ENCODE measurements at places on chromosomes 13 and 19.
A peak's percentile ranks its signal among the peaks of the same experiment; 100 is the strongest.

- no peak for DNase-seq
Measured at GRCh38 chr13:107799001-107799400, 416.3 kb downstream of the LIG4 start.

DNA sequence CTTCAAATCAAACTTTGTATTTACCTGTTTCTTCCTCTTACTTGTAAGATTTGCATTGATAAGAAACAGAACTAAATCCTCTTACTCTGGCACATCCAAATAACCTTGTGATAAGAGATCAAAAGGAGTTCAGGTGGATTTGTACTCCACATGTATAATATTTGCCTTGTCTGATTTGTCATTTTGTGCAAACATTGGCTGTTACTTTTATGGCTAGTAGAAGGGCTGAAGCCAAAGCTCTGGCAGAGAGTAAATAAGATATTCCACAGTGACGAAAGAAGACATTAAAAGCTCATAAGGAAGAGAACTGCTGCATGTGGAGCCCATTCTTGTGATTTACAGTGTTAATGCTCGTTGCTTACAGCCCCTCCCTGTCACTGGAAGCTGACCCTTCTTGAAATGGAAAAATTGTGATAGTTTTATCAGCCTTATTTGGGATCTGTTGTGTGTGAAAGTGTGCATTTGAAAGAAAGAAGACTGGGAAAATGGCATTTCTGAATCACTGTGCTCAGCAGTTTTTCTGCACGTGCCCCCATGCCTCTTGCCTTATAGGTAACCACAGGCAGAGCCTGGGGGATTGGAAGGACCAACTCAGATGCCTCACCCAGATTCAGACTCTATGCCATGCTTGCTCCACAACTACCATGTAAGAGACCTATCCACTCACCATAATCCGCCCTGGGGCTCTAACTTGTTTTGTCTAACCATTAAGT lies 68.2 kb downstream of the OXGR1 start:
- DNase-seq: no peak

DNA sequence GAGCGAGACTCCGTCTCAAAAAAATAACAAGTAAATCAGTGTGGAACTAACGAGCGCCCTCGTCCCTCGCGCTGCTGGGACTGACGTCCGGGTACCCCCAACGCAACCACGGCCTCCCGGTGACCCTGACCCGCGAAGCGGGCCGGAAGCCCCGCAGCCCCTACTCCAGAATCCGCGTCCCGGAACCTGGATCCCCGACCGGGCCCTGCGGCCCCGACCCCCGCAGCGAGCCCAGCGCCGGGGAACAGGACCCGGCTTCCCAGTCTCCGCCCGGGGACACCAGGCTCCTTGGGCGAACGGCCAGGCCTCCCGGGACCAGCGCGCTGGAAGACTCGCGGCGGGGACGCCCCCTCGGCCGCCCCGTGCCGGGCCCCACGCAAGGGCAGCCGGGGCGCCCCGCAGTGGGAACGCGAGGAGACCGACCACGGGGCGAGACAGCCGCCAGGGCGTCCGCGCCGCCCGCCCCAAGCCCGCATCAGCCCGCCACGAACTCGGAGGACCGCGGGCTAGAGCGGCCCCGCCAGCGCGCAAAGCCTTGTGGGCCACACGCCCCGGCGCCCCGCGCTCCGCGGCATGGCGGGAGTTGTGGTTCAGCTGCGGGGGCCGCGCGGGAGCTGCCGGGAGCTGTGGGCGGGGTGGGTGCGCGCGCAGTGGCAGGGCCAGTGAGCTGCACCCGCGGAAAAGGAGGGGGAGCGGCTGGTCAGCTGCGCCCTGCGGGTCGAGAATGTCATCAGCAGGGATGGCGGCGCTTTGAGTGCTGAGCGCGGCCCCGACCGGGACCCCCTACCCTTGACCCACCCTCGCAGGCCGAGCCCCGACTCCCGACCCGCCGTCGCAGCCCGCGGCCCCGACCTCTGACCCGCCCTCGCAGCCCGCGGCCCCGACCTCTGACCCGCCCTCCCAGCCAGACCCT lies 7.5 kb upstream of the MADCAM1 start:
- DNase-seq: peak; percentile 96

- no peak for DNase-seq
Measured at GRCh38 chr13:44103429-44104196, 223.9 kb downstream of the LACC1 start.

- no peak for DNase-seq
Measured at GRCh38 chr19:2037651-2038255, 13.3 kb downstream of the MKNK2 start.

DNA sequence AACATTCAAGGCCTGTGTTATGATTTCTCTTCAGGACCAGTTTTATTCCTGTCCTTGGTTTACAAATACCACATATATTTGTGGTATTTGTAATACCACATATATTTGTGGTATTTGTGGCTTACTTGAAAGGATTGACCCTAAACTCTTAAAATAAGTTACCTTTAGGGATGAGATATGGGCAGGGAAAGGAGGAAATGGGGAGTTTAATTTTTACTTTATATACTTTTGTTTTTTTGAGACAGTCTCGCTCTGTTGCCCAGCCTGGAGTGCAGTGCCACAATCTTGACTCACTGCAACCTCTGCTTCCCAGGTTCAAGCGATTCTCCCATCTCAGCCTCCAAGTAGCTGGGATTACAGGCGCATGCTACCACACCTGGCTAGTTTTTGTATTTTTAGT lies 2.3 kb upstream of the TGDS start:
- no peak for DNase-seq

DNA sequence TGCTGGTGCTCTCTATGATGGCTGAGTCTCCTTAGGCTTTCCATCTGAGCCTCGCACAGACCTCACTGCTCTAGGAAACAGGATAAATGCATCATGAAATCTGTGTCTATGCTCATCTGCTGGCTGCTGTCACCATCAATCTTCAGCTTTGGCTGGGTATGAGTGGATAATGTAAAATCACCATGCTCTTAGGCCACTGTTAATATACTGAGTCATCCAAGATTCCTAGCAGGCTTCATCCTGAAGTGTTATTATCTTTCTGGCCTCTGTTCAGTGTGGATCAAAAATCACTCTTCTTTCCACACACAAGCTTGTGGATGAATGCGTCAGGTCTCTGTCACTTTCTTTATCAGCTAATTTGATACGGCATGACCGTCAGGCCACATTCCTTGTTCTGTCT lies 317.4 kb downstream of the NALCN start:
- no peak for DNase-seq

DNA sequence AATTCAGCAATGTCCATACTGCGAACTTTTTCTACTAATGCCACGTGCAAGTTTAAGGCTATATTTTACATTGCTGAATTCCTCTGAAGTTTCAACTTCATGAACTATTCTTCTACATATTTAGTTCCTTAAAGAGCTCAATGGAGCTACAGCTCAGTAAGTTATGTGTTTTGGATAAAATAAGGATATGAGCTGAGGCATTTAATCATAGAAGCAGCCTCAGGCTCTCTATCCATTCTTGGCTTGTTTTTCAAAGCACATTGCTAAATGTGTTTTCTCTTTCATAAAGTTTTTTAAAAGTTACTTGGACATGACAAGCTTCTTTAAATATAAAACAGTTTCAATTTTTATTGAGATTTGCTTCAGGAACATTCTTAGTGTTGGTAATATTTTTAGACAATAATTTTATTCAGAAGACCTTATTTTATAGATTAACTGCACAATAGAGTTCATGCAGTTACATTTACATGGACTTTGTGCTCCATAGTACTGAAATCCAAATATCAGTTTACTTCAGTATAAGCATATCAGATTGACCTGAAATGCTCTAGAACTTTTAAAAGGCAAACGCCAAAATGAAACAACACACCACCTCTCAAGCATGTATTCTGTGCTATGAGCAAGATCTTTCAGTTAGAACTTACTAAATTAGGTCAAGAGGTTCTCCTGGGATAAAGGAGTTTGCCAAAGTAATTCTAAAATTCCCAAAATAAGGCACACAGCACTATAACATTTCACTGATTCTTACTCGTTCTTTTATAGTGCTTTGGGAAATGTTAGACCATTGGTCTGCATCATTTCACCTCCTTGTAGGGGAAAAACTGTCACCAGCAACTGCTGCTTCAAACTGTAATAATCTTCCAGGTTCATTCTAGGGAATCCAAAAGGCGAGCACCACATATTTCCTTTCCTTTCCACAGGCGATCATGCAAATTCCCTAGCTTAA lies 275.5 kb downstream of the ENOX1 start:
- DNase-seq: no peak

DNA sequence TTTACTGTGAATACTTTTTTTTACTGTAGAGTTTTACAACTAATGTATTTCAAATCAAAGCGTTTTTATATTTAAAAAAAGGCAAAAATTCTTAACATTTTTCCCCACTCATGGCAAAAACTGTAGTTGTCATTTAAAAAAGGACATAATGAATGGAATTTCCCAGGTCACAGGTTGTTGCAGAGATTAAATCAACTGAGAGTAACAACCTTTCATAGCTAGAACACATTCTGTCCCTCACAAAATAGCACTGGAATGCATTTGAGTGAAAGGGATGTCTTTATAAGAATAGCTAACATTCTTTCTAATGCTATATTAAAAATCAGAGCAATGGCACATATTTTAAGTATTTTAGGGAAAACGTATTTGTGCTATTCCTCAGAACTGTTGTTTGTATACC lies 1393.3 kb upstream of the ATXN8OS start:
- DNase-seq: no peak

DNA sequence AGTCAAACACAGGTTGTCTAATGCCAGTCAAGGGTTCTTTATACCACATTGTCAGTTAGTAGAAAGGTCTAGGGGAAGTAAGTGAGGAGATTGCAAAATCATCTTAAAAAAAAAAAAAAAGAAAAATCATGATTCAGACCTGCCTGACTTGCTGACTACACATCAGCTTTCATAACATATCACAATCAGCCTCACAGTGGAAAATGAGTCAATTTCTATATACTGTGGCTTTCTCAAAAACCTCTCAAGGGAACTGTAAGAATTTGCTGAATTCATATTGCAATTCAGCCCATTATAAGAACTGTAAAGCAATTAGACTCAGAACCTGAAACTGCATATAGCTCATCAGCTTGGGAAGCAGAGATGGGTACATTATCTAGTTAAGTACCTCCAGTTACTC lies 75.3 kb upstream of the GPC6 start:
- no peak for DNase-seq

DNA sequence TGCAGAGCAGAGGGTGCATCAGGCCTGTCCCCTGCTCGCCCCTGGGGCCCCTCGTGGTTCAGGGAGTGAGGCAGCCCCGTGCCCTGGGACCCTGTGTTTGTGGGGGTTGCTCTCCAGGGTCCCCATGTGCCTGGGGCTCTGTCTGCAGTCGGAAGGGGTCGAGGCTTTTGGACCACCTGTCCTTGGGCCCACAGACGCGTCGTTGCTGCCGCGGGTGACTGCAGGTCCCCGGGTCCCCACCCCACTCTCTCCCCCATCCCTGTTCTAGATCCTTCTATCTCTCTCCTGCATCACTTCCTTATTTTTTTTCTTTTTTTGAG lies 1.9 kb downstream of the PCSK4 start:
- no peak for DNase-seq

GRCh38 chr19:15393963-15394362 lies 14.4 kb upstream of the AKAP8 start:
- no peak for DNase-seq

Data from islet precursor cell (in vitro differentiated cells).